ENCODE measurements at places on chromosomes 11 and 22. TPM values are rescaled to one million over a fixed set of nuclear protein-coding genes. Genes with fewer than 3 reads are reported as not detected.

Gene THAP7
- total RNA-seq: 25.5 TPM

Gene MRGPRE
- total RNA-seq: 0.22 TPM

Gene MMP7
- total RNA-seq: 1,380 TPM

- DNase-seq: no peak
These were observed 116.5 kb upstream of the ANO5 start for GRCh38 chr11:22076271-22076930.

- peak; percentile 41 for DNase-seq
These were observed 22.4 kb downstream of the KIRREL3 start for GRCh38 chr11:126978165-126978564.

DNA sequence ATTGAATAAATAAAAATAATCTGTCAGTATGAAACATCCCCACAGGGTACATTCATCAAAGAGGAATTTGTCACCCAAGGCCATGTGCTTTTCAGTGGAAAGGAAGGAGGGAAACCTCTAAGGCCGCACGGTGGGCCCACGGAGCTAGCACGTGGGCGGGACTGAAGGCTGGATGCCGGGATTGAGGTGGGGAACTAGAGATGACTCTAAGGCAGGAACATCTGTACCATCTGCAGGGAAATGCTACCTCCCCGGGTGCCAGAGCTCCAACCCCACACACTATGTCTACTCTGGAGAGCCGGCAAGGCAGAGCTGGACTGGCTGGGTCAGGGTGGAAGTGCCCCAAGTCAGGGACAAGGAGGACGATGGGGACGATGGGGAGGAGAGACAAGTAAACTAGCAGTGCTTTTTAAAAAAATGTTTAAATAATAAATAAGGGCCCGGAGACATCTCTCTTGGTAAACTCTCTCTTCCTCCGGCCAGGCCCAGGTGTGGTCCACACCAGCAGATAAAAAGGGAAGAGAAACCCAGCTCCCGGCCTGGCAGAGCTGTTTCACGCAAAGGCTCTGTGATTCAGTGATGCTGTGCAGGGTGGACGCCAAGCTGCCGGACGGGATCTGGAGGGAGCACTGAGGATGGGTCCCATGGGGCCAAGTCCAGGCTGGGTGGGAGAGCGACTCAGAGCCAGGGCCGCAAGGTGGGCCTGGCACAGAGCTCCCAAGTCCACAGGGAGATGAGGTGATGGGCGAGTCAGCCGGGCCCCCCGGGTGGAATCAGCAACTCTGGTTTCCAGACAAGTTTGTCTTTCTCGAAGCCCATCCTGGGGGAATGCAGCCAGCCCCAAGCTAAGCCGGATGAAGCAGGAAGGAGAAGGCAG, 5.8 kb downstream of the LIF start:
- no peak for DNase-seq

DNA sequence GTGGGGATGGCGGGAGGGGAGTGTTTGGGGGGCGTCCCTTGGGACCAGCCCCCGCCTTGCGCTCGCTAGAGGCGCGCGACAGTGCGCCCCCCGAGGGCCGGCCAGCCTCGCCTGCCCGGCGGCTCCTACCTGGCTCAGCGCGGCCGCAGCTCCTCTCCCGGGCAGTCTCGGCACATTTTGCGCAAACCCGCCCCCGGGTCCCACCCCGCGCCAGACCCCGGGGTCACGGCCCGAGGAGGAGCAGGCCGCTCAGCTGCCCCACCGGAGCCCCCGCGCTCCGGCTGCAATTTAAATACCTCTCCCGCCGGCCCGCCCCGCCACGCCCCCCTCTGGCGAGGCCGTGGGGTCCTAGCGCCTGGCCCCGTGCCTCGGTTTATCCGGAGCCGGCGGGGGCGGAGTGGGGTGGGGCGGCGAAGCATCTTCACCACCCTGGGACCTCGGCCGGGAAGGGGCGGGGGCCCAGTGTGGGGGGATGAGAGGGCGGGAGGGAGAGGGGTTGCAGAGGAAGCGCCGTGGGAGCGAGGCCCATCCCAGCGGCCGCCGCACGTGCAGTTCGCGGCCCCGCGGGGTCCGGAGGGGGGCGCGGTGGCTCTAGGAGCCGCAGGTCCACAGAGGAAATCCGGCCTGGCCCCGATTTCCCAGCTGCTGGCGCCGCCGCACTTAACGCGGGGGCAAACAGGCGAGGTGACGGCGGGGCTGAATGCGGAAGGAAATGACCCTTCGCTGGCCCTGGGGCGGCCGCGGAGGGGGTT, at the start of gene LRRC32:
LRRC32 (minus strand) TSS at position 263 of the 752 bp plus-strand sequence. CDS start 4,793 bp downstream, outside the sequence.
- DNase-seq: peak; percentile 56

DNA sequence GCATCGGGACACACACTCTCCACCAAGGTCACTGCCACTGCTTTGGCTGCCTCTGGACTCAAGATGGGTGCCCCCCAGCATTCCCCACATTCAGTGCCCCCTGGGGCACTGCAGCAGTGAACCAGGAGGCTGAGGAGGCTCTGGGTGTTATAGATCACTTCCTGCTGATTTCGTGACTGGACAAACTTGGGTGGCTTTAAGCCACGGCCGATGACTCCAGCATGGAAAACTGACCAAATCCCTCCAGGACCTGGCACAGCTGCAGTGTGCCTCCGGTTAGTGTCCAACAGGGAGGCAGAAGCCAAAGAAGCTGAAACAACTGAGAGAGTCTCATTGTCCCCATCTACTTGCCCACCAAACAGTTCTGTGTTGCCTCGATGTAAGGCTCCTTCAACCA, 1.2 kb upstream of the GANAB start:
- DNase-seq: no peak
